ENCODE measurements at places on chromosomes 6 and 20.

GRCh38 chr6:25136854-25137253 is 142.3 kb upstream of the CARMIL1 start:
- DNase-seq: no peak

DNA sequence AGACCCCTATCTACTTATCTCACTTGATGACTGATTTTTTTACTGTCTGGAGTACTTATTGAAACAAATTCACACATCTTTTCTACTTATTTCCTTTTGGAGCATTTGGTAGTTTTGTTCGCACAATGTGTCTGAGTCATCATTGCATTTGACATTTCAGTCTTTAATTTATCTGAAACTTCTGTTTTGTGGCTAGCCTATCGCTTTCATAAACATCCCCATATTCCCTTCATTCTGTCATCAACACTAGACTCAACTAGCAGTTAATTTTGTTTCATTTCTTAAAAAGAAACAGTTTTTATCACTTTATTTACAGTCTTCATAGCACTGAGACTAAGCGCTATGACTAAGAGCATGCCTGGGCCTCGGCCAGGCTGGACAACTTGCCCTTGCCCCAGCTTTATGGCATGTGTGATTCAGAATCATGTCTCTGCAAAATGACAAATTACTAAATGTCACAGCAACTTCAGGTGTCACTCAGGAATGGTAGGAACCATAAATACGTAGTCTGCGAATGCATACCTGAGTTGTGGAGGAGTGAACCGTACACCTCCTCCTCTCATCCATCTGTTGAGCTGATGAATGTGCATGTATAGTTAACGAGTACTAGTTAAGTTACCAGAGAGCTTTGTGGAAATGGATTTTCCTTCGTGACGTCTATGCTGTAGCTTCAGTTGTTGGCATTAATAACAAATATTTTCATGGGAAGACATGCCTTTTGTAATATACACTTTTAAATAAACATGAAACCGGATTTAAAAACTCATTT is 16.2 kb downstream of the L3MBTL3 start:
- no peak for DNase-seq

DNA sequence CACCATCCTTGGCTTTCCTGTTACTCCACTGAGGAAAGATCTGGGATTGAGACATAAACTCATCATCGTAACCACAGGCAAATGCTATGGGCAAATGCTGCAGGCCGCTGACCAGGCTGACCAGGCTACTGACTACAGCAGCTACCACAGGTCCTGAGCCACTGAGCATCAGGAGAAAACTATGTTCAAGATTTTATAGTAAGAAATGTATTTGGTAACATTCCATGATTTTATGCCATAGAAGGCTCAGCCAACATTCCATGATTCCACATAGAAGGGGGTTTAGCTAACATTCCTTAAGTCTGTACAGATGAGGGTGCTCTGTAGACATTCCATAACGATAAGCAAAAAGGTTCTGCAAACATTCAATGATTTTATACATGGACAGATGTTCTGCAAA is 16.1 kb upstream of the B4GALT5 start:
- peak; percentile 22 for DNase-seq

GRCh38 chr20:33481431-33481941 is 8.4 kb upstream of the CBFA2T2 start:
- DNase-seq: no peak

GRCh38 chr6:146865756-146866379 is 267.1 kb downstream of the ADGB start:
- no peak for DNase-seq

- DNase-seq: no peak
Measured at GRCh38 chr20:24033151-24033550, 44.6 kb upstream of the GGTLC1 start.

DNA sequence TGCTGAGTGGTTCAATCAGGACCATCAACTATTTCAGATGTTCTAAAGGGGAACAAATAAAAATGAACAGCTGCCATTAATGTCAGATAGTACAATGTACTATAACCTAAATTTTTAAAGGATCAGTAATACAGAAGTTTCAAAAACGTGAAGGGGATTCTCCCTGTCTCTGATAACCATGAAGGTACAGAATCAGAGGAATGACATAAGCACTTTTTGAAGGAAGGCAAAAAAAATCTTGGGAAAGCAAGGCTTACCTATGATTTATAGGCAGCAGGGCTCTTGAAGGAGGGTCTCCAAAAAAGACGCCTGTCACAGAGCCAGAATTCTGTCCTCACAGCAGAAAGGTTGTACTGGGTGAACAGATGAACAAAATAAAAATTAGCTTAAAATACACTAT is 20.1 kb downstream of the DEK start:
- DNase-seq: no peak

DNA sequence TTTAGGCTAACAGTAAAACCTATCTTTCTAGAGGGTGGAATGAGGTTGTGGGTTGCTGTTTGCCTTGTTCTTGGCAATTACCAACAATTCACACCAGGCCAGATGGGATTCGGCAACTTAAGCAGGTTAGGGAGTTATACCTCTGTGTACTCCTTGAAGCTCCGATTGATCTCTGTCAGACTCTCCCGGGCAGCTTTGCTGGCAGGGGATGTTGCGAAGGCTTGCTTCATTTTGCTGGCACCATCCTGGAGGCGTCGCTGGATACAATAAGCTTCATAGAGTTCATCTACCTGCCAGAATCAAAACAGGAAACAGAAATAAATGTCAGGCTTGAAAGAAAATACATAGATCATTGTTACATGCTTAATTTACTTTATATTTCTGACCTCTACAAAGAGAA is 66.4 kb upstream of the ARMH2 start:
- no peak for DNase-seq

- no peak for DNase-seq
Measured at GRCh38 chr6:106801256-106801655, 171.9 kb downstream of the QRSL1 start.

DNA sequence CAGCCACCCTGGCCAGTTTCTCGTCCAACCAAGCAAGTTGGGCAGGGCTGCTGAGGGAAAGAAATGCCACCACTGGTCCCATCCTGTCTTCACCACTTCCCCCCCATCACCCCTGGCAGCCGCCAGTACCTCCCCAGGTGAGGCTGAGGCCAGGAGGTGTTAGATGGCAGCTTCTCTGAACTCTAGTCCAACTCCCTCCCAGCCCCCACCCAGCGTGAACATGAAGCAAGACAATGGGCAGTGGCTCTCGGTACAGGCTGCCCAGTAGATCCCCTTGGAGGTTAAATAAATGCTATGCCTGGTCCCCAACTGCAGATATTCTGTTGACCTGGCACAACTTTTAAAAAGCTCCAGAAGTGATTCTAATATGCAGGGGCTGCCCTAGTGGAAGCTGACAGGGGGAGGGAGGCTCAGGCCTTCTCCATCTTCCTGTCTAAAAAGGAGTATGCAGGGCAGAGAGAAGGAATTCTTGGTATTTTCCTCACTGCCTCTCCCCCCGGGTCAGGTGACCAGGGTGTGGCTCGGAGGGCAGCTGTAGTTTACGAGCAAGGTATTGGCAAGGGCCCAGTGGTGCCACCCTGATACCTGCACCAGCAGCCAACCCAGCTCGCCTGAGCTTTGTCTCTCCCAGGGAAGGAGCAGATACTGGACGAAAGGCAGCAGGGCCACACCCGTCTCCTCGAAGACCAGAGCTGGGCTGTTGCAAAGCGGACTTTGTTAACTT is 25.7 kb downstream of the KCNK5 start:
- DNase-seq: no peak

DNA sequence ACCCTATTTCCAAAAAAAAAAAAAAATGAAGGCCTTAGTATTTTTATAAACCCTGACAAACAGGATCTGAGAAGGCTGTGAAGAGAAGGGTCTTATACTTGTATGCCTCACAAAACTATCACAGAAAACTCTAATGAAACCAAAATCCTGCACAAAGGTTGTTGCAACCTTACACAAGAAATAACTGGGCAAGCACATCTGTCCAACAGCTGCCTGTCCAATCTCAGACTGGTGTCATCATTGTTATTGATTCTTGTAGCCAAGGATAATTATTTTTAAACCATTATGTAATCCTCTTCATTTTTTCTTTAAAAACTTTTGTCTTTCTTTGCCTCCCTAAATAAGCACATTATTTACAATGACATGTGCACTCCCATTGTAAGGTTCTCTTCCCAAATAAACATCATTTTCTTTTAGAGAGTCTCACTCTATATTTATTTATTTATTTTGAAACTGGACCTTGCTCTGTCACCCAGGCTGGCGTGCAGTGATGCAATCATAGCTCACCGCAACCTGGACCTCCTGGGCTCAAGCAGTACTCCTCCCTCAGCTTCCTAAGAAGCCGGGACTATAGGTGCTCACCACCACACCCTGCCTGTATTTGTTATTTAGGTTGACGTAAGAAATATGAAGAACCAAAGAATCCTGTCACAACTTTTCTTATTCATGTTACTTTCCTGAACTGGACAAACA is 697.1 kb downstream of the DOK5 start:
- DNase-seq: no peak

DNA sequence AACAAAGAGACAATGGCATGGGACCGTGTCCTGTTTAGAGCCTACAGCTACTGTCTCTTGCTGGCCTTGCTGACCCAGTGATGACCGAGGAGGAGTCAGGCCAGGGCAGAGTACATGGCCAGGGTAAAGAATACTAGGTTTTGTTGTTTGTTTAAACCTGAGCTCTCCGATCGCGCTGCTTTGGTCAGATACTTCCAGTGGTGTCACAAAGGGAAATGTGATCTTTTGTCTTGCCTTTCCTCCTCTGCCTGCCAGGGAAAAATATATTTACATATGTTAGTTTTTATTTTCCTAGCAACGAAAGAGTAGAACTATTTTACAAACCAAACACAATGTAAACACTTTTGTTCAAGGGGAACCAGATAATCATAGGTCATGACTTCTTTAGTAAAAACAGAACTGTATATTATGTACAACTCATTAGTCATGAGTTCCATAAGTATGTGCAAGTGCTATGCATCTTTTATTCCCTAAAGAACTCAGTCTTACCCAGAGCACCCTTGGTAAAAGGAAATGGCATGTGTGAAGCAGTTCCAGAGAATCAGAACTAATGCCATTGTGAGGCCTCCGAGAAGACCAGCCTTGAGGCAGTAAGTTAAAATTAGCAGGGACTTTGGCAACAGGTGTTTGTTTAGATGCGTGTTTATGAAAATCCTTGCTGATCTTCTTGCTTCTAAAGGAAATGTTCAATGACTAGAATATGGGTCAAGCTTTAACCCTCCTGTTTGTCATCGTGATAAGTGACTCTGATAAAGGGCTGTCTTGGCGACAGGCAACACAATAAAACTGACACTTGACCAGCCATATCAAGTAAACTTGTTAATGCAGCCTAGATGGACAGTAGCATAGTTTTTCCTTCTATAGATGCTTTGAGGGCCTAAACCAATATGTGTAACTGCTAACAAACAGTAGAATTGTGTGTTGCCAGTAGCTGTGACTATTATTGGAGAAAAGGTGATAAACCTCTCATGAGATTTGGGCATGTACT is 204.6 kb downstream of the NKAIN2 start:
- no peak for DNase-seq

- no peak for DNase-seq
Measured at GRCh38 chr6:135854799-135855198, 3.3 kb downstream of the PDE7B start.

DNA sequence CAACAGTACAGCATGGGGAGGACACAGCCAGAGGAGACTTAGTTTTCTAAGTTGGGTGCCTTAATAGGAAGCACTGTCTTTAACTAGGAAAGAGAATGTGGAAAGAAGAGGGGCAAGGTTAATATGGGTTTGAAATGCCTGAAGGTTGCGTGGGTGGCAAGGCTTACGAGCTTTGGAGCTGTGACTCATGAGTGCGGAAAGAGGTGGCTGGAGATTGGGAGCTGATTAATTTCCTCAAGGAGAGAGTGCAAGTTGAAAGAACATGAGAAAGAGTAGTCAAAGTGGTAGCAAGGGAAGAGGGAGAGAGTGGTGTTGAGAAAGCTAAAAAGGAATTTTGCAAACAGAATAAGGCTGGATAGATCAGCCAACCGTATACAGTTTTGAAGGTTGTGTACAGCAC is 315.1 kb upstream of the PRND start:
- DNase-seq: no peak

- DNase-seq: no peak
Measured at GRCh38 chr6:24980507-24981385, 45.0 kb upstream of the RIPOR2 start.

DNA sequence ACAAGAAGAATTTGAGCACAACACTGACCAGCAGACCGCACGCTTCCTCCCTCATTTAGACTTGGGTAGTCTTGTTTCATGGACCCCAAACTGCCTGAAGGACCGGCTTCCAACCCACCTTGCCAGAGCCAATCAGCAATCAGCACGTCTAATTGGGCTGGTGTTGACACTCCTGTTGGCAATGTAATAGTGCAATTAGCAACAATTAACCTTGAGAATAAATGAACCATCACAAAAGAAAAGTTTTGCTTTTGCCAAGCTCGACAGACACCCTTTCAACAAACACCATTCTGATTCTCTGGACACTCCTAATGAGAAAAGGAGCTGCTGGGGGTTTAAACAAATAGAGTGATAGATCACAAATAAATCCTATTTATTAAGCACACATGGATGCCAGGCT is 61.0 kb downstream of the EDN3 start:
- no peak for DNase-seq

DNA sequence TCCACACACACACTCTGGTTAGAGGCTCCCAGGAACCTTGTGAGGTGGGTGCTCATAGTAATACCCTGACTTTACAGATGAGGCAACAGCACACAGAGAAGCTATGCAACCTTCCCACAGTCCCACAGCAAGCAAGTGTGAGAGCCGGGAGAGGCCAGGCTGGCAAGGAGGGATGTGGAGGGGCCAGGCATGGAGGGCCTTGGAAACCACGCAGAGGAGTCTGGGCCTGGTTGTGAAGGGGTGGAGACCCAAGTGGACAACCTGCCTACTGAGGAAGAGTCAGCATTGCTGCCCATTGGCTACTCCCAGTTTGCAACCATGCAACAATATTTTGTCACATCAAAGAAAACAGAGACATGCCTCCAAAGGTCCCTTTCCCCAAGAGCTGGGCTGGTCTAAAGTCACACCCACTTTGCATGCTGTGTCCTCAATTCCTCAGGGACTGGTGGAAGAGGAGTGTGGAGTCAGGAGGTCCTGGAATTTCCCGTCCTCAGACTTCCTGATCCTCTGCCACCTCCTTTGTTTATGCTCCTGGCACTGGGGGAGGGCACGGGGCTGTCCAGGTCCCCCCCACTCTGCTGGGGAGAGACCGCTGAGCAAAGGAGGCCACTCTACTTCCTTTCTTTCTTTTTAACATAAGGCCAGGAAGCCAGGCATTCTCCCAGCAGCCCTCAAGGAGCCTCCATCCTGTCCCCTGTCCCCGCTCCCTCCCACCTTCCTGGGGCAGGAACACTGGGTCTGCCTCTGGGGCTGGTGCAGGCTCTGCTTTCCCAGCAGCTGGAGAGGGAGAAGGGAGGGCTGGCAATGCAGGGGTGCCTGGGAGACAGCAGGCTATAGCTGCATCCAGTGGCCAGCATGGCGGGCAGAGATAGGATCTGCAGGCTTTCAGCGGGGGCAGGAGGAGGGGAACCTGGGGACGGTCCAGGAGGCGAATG is 68.3 kb downstream of the NOL4L start:
- DNase-seq: no peak

GRCh38 chr6:130890521-130890971 is 63.3 kb downstream of the SMLR1 start:
- DNase-seq: no peak

- no peak for DNase-seq
Measured at GRCh38 chr6:44564906-44565524, 177.5 kb downstream of the CDC5L start.
